ENCODE measurements at places on chromosomes 5 and 9.

- DNase-seq: no peak
Observed at GRCh38 chr5:7927466-7928375, 58.8 kb downstream of the MTRR start.

- DNase-seq: no peak
Observed at GRCh38 chr5:83731638-83732037, 11.0 kb upstream of the HAPLN1 start.

GRCh38 chr5:139896718-139897117 lies 101.1 kb downstream of the PSD2 start:
- DNase-seq: no peak

DNA sequence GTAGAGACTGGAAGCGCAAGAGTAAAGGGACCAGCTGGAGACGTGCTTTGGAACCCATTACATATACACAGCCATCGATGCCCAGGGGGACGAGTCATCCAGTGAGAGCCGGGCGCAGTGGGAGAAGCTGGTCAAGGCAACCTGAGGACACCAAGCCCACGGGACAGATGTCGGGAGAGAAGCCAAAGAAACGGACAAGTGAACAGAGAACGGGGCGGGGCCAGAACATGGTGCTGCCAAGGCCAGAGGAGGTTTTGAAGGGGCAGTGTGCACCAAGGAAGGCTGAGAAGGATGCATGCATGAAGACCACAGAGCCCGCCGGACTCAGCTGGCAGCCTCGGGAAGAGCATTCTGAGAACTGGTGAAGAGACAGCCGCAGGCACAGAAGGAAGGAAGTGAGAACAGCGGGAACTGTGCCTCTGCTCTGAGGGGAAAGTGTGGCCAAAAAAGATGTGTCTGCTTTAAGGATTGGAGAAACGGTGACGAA lies 20.3 kb downstream of the CAMSAP1 start:
- no peak for DNase-seq

- DNase-seq: no peak
Observed at GRCh38 chr9:88659126-88659525, 124.1 kb downstream of the NXNL2 start.

- DNase-seq: no peak
Observed at GRCh38 chr9:131661568-131662288, 78.1 kb downstream of the RAPGEF1 start.

DNA sequence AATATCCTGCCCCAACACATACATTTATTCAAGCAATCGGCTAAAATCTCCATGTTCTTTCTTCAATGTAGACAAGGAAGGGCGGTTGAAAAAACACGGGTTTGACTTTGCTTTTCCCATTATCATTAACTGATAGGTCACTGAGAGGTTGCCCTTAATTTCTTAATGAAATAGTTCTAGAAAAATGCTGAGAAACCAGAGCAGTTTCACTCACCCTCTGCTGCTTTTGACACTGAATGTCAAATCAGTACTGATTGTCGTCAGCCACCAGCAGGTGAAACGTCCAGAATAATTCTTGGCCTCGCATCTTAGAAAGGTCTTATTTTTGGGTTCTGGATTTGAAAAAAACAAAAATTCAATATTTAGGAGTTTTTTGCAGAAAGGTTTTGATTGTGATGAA lies 8.1 kb downstream of the IL12B start:
- DNase-seq: no peak

DNA sequence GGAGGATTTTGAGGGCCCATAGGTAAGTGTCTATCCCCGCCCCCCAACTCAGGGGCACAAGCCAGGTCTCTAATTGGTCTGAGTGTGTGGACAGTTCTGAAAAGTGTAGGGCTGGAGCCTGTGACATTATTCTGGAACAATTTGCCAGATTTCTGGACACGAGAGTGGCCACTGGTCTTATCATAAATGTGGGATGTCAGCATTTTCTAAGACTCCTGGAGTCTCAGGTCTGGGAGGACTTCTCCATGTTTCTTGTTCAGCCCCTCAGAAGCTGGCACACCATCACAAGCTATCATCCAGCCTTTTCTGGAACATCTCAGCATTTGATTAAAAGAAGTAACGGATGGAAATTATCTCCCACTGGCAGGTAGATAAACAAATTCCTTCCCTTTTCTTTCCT lies 141.4 kb downstream of the SEC61B start:
- DNase-seq: no peak

- no peak for DNase-seq
Observed at GRCh38 chr5:39331861-39332381, 32.4 kb downstream of the C9 start.

DNA sequence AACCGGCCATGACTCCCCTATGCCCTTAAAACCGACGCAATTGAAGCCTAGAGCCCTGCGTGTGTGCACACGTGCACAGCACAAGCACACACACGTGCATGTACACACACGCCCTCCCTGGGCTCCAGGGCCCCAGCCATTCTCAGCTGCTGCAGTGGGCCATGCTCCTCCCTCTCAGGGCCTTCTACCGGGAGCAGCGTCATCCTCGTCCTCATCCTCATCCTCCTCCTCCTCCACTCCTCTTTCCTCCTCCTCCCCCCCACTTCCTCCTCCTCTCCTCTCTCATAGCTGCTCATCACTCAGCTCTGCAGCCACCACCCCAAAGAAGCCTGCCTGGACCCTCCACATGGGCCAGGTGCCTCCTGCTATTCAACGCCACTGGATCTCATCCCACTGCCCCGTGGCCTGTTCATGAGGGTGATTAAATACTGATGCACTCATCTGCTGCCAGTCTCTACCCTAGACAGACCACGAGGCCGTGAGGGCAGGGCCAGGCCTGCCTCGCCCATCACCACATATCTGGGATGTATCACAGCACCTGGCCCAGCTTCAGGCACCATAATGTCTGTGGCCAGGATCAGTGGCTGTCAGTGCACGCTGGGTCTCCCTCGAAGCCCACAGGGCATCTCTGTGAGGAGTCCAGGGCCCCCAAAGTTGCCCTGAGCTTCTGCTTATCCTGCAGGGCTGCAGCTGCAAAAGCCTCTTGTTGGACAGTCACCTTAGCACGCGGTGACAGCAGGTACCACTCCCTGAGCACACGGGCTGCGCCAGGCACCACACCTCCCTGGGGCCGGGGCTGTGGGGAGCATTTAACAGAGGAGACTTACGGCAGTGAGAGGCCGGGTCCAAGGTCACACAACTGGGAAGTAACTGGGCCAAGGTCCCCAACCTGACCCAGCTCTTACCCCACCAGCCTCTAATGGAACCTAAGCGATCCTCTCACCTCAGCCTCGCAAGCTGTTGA lies 9.8 kb downstream of the FAM78A start:
- DNase-seq: no peak

DNA sequence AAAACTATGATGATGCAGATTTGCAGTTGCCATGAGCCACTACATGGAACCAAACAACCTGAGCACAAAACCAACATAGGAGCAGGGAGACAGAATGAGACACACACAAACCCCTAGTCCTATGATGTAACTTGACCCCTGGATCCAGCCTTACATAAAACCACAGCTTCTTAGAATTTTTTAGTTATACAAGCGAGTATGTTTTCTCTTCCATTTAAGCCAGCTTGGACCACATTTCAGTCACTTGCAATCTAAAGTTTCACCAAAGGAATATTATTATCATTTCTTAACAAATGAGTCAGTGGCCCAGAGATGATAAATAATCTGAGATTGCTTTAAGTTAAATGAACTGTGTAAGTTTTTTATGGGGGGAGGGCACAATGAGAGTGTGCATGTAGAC lies 6.8 kb downstream of the SPOCK1 start:
- no peak for DNase-seq

- DNase-seq: no peak
Observed at GRCh38 chr5:151492729-151493128, 45.3 kb downstream of the SLC36A1 start.

DNA sequence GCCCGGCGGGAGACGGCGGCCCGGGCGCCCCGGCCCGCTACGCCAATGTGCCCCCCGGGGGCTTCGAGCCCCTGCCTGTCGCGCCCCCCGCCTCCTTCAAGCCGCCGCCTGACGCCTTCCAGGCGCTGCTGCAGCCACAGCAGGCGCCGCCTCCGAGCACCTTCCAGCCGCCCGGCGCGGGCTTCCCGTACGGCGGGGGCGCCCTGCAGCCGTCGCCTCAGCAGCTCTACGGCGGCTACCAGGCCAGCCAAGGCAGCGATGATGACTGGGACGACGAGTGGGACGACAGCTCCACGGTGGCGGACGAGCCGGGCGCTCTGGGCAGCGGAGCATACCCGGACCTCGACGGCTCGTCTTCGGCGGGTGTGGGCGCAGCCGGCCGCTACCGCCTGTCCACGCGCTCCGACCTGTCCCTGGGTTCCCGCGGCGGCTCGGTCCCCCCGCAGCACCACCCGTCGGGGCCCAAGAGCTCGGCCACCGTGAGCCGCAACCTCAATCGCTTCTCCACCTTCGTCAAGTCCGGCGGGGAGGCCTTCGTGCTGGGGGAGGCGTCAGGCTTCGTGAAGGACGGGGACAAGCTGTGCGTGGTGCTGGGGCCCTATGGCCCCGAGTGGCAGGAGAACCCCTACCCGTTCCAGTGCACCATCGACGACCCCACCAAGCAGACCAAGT lies 723 bp downstream of the SNX18 start:
- DNase-seq: peak; percentile 20

- DNase-seq: no peak
Observed at GRCh38 chr5:176574297-176574591, 25.1 kb downstream of the CDHR2 start.

GRCh38 chr5:61252643-61252925 lies 79.5 kb upstream of the ZSWIM6 start:
- no peak for DNase-seq

DNA sequence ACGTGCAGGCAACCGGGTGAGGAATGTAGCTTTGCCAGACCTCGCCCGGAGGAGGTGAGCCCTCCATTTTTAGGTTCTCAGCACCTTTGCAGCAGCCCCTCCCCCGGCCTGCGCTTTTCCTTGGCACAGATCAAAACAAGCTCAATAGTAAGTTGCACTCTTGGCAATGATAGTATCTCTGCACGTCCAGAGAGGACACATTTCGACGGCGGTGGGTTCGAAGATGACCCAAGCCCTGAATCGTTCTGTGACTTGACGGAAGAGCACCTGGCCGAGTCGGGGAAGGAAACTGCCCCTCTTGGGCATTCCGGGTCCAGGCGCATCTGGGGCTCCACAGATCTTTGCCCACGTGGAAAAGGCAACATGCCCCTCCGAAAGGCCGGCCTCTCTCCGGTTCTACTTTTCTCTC lies 904 bp downstream of the GDNF start:
- no peak for DNase-seq

DNA sequence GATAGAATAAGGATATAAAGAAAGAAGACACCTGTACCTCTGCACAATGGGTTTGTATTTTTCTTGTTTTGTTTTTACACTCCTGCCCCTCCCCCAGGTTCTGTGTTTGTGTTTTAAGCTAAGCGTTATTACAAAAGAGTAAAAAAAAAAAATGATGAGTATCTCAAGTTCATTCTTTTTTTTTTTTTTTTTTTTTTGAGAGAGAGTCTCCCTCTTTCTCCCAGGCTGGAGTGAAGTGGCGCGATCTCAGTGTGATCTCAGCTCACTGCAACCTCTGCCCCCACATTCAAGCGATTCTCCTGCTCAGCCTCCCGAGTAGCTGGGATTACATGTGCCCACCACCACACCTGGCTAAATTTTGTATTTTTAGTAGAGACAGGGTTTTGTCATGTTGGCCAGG lies 29.4 kb upstream of the RAI14 start:
- no peak for DNase-seq

- no peak for DNase-seq
Observed at GRCh38 chr5:178695556-178695955, 34.9 kb downstream of the ZNF354A start.

GRCh38 chr9:98732801-98733200 lies 24.1 kb upstream of the GABBR2 start:
- DNase-seq: no peak

GRCh38 chr5:163790497-163790896 lies 285.1 kb downstream of the MAT2B start:
- DNase-seq: no peak

- no peak for DNase-seq
Observed at GRCh38 chr5:34587355-34588241, 68.5 kb upstream of the RAI14 start.

DNA sequence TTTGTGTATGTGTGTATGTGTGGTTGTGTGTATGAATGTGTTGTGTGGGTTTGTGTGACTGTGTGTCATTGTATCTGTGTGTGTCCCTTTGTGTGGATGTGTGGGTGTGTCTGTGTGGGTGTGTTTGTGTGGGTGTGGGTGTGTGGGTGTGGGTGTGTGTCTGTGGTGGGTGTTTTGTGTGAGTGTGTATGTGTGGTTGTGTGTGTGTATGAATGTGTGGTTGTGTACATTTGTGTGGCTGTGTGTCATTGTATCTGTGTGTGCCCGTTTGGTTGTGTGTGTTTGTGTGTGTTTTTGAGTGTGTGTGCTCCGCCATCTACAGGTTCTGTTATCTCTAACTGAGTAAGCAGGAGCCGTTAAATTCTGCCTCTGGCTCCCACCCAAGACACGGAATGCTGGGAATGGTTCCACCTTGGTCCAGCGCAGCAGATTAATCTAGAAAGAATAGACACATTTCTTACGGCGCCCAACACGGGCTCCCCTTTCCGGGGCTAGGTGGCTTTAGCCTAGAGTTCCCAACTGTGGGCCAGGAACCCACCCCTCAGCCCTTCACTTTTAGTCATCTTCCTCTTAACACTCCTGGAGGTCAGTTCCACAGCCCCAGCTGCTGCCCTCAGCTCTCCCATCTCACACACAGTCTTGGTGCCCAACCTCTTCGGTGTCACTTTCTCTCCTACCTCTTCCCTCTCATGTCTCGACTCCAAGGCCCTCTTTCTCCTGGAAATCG lies 197.1 kb downstream of the TTLL11 start:
- DNase-seq: no peak

GRCh38 chr5:127398508-127398907 lies 107.9 kb downstream of the MEGF10 start:
- DNase-seq: no peak

DNA sequence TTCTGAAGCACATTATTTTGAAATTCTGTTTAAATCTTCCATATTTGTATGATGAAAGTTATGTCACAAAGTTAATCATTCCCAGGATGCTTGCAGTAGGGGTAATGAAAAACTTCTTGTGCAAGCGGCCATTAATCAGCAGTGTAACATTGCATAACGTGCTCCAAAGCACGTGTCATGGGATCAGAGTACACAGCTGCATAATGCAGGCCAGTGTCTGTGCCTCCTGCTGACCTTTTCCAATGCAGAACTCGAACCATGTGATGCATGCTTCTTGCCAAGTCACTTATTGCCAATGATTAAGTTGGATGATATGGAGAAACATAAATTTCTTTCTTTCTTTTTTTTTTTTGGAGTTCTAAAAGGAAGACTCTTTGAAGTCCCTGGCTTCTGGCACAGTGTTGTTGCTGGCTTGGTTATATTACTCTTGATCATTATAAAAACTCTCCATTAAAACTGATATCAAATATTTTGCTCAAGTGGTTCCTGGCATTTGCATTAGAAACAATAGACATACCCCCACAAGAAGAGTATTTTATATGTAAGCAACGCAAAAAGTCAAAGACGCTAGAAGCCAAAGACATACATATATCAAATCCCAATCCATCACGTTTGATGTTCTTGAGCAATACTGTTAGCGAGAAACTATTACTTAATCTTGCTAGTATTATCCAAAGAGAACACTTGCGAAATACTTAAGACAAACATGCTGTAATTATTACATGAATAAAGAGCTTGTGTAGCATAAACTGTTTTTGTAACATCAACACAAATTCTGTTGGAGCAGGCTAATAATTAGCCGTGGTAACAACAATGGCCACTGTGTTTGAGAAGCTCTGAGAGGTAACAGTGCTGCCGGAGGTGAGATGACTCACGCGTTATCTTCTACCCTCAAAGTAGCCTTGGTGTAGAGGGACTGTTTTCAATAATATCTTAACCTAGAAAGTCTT lies 164.2 kb downstream of the AUH start:
- no peak for DNase-seq

Data from NCI-H446 (cell line).